Kasumi-1 (cell line): ENCODE measurements at places on chromosomes 11 and 22.

GRCh38 chr11:96324912-96325311 is 18.1 kb downstream of the MAML2 start:
- DNase-seq: no peak

DNA sequence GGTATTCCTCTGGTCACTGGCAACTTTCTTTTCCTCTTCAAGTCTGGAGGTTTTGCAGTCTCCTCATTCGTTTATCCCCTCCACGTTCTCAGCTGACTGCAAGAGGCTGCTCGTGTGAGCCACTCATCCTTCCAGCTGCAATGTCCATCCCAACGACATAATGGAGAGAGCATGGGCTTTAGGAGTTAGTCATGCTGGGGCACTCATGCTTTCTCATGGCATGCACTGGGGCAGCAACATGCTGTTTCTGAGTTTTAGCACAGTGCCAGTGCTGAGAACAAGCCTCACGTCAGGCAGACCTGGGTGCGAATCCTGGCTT is 7.1 kb downstream of the DCPS start:
- no peak for DNase-seq

DNA sequence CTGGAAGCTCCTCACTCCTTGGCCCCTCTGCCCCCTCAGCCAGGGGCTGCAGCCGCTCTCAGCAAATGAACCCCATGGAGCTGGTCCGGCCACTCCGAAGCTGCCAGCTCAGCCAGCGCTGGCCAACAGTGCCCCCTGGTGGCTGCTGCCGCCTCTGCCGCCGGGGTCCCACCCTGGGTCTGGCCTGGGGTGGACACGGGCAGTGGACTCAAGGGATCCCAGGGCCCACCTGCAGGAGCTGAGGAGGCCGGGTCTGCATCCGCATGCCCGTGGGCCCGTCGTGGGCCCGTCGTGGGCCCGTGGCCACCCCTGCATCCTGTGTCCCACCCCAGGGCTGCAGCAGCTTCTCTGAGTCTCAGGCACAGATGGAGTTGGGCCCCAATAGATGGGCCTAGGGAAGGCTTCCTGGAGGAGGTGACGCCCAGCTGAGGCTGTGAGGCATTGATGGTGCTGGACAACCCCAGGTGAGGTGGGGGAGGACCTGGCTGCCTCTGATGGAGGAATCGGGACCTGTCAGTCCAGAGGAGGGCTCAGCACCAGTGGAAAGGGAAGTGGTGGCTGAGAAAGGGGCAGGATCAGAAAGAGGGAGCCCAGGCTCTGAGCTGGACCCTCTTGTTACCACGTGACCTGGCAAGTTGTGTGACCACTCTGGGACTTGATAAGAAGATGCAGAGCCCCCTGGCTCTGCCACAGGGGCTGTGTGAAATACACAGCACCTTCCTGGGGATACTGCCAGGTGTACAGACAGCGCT is 522.3 kb downstream of the BRD1 start:
- peak; percentile 16 for DNase-seq

DNA sequence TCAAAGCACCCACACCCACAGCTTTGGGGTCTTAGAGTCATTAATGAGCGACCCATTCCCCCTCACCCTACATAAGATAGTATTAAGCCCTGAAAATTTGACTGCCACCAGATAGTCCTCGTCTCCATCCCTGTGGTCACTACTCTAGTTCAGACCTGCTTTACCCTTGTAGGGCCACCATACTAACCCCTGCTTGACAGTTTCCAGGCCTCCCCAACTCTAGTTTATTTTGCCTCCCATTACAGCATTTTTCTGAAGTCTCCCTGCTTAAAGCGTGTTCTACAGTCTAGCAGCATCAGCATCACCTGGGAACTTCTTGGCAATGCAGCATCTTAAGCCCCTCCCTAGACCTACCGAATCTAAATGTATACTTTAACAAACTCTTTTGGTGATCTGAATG is 192.4 kb downstream of the MAML2 start:
- no peak for DNase-seq

GRCh38 chr11:69423181-69423580 is 58.3 kb upstream of the LINC01488 start:
- DNase-seq: no peak

GRCh38 chr11:12163181-12163941 is 53.0 kb downstream of the MICAL2 start:
- no peak for DNase-seq

GRCh38 chr22:46052331-46052771 is 75.4 kb upstream of the WNT7B start:
- DNase-seq: no peak

- DNase-seq: no peak
These were observed 139.3 kb downstream of the MYO18B start for GRCh38 chr22:25881210-25881755.

DNA sequence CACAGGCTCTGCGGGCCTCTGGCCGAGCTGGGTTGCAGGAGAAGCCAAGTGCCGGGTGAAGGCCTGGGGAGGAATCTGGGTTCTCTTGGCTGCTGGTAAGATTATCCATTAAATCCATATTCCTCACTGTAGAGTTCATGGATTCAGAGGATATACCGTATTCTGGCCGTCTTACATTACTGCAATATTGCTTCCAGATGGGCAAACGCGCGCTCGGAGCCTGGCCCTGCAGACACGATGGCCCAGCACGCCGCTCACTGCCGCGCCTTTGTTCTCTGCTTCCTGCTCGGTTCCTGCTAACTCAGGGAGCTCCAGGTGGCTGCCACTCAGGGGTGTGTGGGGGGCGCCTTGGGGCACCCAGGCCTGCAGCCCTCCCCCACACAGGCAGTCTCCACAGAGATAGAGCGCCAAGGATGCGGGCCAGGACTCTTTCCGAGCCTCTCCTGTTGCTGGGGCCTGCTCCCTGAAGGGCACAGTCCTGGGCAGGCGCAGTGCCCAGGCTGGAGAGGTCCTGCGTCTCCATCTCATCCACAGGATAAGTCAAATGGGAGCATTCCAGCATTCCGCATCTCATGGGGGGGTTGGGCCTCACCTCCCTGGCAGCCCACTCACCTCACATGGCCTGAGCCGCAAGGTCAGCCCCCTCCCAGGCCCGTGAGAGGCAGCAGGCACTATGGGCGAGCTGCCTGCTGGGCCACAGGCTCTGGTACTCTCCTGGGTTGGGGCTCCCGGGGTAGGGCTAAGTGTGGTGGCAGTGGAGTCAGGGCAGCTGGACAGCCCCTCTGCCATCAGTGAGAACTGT is 14.1 kb upstream of the KCNQ1OT1 start:
- no peak for DNase-seq

DNA sequence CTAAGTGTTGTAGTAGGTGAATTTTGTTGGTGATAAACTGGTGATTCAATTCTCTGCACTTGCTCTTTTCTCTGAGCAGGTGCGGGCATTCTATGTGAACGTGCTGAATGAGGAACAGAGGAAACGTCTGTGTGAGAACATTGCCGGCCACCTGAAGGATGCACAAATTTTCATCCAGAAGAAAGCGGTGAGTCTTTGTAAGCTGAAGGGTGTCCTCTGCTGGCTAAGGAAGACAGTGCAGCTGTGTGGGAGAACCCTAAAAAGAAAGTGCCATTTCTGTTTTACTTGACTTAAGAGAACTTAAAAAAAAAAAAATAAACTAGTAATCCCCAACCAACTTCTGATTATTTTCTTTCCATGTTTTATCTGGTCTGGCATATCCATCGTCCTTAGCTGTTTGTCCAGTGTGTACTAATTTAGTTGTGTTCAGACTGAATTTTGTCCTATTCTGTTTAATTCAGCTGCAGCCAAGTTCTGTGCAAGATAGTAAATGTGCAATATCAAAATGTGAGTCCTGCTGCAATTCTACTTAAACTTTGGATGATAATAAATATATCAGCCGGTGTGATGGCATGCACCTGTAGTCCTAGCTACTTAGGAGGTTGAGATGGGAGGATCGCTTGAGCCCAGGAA is 29.6 kb downstream of the CAT start:
- DNase-seq: peak; percentile 75

GRCh38 chr11:117175781-117176180 is 2.8 kb upstream of the SIDT2 start:
- DNase-seq: no peak

DNA sequence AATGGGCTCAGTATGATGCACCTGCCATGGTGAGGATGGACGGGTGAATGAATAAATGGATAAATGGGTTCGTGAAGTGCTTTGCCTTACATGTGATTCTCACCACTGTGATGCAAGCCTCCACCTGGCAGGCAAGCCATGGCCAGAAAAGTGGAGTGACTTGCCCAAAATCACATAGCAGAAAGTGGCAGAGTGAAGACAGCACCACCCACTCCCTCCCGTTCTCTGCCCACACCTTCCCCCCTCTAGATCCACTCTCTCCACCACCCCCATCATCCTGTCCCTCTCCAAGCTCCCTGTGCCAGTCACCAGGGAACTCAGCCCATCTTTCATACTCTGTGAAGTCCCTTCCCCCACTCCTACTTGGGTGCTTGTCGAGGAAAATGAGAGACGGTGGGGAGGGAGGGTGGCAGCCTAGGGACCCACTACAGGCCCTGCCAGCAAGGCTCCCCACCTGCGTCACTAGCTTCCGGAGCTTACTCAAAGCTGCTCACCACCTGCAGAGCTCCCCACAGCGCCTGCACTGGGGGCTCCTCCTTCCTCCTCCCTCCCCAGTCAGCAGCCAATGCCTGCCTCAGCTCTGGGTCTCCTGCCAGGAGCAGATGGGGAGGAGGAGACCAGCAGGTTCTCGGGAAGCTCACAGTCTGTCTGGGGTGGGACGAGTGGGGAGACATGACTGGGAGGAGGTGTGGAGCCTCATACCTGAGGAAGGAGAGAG is 82.3 kb downstream of the PDE2A start:
- no peak for DNase-seq

DNA sequence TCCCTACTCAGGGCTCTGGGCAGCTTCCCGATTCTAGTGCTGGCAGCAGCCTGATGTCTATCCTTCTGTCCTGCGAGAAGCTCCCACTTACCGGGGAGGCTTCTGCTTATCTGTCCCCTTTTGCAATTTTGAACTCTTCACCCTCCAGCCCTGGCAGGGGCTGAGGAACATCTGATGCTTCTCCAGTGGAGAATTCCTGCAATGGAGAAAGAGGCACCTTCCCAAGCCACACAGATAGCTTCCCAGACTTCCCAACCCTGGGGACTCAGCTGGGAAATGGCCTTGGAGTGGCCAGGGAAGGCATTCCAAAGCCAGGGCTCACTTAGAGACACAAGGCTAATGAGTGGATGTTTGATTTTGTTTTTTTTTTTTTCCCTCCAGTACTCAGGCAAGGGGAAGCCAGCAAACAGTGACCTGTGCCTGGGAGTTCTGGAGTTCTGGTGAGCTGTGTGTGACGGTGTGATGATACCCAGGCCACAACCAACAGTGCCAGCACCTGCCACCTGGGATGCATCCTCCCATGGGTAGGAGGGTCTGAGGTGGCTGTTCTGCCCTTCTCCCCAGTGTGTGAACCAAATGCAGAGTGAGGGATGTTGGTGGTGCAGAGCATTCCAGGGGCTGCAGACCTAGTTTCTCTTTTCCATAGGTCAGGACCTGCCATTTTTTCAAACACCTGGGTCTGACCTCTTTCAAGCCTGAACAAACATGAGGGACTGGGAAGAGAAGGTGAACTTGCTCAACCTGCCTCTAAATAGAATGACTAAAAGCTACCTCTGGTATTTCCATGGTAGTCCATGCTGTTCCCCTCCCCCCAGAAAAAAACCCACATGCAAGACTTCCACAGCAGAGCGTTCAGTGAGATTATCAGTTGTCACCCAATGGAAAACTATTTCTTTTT is 95.1 kb downstream of the CCDC81 start:
- DNase-seq: no peak

DNA sequence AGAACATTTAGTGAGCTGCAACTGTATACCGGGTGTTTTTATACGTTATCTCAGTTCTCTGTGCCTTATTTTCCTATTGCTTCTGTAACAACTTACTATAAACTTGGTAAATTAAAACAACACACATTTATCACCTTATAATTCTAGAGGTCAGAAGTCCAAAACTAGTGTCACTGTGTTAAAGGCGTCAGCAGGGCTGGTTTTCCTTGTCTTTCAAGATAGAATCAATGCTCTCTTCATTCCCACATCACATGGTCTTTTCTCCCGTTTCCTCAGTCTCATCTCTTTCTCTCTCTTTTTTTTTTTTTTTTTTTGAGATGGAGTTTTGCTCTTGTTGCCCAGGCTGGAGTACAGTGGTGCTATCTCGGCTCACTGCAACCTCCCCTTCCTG is 36.1 kb downstream of the MB start:
- DNase-seq: no peak

DNA sequence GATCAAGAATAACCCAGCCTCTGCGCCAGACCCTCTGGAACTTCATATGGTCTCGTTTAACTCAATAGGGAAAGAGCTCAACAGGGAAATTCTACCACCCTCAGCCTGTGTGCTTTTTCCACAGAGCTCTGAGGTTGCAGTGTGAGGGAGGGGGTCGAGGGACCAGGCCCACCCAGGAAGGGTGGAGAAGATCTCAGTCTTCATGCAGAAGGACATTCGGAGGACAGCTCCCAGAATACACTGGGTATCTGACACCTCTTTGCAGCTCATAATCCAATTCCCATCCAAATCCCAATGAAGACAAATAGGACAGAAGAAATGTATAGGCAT is 56.6 kb downstream of the ST14 start:
- DNase-seq: no peak

DNA sequence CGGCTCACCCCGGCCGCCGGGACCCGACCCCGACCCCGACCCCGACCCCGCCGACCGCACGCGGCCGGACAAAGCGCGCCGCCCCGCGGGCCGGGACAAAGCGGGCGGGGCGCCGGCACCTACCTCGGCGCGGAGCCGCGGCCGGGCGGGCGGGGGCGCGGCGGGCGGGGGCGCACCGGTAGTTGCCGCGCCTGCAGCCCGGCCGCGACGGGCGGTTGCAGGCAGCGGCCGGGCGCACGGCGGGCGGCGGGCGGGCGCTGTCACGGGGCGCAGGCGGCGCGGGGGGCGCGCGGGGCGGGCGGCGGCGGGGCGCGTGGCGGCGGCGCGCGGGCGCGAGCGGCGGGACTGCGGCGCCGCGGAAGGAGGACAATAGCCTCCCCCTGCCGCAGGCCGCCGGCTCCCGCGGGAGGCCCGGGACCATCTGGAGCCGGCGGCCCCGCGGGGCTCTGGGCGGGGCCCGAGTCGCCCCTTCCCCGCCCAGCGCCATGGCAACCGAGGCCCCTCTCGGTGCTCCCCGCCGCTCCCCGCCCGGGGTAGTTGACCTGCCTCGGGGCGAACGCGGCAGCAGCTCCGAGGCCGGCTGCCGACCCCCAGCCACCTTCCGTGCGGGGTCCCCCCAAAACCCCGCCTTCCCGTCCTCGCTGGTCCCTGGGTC is 851 bp downstream of the SPTBN2 start:
- DNase-seq: no peak

- DNase-seq: no peak
These were observed 26.5 kb downstream of the ARHGEF17 start for GRCh38 chr11:73334384-73335203.

- DNase-seq: no peak
These were observed 21.9 kb upstream of the NXPE4 start for GRCh38 chr11:114617157-114618124.

GRCh38 chr11:80822308-80822707 is 1381.5 kb upstream of the TENM4 start:
- no peak for DNase-seq

- DNase-seq: no peak
These were observed 71.9 kb upstream of the PPP6R3 start for GRCh38 chr11:68388595-68389198.
